OCI-LY7 (cell line): ENCODE measurements at places on chromosomes 4 and X.

- no peak for DNase-seq
Measured at GRCh38 chr4:76955182-76955581, 5.6 kb downstream of the SEPTIN11 start.

DNA sequence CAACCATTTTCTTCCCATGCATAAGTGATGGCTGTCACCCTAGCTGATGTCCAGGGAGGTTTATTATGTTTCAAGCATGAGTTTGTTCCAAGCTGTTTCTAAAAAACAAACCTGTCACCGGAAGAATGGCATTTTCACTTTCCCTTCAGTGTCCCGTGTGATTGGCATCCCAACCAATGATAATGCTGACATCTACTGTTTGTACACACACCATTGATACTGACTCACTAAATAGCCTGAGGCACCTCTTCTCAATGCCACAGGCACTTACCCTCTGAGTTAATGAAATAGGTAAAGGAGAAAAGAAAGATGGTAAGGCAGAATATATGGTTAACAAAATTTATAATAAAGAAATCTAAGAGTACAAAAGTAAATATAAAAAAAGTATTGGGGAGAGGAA, 23.1 kb upstream of the VCX2 start:
- no peak for DNase-seq

GRCh38 chrX:130109429-130110378, 593 bp downstream of the ELF4 start:
- DNase-seq, result peak; percentile 35

- no peak for DNase-seq
Measured at GRCh38 chr4:93960450-93960849, 131.9 kb downstream of the ATOH1 start.

DNA sequence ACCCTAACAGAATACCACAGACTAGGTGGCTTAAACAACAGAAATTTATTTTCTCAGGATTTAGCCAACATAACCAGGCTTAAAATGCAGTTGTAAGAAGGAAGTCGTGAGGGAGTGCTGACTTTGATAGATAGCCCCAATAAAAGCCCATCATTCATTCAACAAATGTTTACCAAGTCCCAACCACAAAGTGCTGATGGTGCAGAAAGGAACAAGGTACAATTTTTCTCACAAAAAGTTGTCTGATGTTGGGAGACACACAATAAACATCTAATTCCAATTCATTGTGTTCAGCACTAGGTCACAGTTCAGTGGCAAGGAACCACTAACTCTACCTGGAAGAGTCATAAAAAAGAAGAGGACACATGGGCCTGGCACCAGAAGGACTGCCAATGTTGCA, 42.2 kb downstream of the AKAP4 start:
- no peak for DNase-seq

DNA sequence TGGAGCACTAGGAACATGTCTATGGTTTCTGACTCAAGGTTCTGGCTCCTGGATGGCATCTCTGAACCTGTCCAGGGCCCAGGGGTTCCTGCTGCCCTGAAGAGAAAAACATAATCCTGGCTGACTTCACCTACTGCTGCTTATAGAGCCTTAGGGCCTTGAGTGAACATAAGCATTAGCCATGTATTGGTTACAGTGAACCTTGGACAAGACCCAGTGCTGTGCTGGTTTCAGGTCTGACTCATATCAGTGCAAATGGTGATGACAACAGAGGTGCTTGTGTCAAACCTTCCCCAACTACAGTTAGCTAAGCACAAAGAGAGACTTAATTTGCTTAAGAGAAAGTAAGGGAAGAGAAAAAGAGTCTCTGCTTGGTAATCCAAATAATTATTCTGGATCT, 1047.2 kb downstream of the GLUD2 start:
- DNase-seq, result no peak

DNA sequence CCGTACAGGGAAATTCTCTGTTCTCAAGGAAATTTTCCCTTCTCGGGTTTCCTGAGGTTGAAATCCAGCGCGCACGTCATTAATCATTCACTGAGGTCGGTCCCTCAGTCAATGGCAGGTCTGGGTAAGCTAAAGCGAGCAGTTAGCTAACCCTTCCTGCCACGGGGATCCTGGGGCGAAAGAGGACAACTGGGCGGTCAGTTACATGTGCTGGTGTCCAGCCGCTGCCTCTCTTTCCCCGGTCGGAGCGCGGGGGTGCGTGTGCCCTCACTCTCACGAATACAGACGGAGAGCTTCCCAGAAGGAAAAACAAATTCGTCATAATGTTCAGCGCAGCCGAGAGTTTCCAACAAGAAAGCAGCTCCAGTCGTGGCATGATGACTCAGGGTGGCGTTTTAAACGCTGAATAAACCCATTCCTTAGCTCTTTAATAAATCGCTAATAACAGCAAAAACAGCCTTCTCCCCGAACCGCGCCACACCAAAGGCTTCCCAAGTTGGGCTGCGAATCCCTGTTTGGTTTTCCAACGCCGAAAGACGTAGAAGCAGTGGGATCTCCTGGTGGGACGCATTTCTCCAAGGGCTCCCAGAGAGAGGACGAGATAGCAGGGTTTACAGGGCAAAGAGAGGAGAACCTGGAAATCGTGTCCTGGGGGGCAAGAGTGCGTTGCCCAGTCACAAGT, 752 bp upstream of the FGF5 start:
- no peak for DNase-seq

DNA sequence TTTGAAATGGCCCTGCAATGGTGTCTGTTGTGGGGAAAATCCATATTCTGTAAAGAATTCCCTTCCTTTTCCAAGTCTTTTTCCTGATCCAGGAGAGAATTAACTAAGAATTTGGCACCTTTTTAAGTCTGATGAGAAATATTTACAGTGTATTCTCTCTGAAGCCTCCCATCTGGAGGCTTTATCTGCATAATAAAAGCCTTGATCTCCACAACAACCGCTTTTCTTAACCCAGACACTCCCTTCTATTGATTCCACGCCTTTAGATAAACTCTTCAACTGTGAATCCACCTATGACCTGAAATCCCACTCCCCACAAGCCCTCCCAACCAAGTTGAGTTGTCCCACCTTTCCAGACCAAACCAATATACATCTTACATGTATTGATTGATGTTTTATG, 43.1 kb upstream of the TMPRSS11E start:
- DNase-seq, result no peak

DNA sequence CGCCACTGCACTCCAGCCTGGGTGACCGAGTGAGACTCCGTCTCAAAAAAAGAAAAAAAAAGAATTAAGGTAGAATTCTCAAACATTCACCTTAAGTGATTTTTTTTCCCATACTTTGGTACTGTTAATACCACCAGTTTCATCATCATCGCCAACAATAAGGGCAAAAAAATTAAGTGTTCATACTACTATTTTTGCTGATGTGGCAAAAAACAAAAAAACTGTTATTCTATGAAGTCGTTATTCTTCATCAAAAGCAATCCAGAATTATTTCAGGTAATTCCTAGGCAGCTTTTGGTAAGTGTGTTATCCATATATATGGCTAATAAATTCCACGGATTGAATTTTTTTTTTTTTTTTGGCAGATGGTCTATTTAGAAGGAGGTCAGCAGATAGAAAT, 85.7 kb downstream of the KCNIP4 start:
- DNase-seq, result no peak

DNA sequence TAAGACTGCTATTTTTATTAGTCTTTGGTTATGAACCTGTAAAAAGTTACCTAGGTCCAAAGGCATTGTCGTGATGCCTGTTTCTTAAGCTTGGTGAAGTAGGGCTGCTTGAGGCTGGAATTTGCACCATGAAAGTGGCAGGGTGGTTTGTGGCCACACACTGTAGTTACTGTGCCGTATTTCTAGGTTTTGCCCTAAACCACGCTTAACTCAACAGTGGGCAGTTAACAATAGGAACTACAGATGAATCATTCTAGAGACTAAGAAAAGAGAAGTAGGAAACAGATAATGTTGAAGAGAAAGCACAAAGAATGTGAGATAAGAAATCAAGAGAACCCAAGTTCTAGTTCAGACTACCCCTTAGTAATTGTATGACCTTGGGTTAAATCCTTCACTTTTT, 11.5 kb downstream of the ETNPPL start:
- no peak for DNase-seq

GRCh38 chr4:2994917-2995316, 31.5 kb downstream of the GRK4 start:
- DNase-seq, result no peak

DNA sequence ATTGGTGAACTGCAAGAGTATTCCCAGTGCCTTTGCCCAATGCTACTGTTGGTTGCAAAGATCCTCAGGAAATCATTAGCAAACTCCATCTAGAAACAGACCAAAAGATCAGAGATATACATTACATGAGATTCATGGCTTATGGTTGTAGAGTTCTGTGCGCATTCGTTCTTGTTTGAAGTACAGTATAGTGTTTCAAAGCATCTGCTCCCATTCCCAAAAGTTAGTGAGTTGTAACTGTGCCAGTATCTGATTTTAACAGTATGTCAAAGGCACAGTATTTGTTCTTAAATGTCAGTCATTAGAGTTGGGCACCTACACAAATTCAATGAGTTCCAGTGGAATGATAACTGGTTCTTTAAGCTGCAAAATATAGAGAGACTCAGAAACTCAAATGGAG, 314.7 kb upstream of the ATOH1 start:
- no peak for DNase-seq

DNA sequence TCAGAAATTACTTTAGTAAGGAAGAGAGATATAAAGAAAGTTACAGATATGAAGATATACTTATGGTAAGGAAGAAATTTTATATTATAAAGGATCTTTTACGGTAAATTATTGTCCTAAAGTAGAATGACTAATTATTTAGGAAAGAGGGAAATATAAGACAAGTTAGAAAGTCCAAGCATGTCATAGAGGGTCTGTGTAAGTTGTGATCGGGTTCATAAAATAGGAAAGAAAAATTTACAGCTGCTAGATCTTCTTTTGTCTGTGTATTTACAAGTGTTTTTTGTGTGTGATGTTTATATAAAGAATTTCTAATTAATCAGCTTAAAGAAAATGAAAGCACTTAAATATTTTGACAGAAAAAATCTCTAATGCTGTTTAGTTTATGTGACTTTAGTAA, 1054.9 kb upstream of the DIAPH2 start:
- peak; percentile 5 for DNase-seq

DNA sequence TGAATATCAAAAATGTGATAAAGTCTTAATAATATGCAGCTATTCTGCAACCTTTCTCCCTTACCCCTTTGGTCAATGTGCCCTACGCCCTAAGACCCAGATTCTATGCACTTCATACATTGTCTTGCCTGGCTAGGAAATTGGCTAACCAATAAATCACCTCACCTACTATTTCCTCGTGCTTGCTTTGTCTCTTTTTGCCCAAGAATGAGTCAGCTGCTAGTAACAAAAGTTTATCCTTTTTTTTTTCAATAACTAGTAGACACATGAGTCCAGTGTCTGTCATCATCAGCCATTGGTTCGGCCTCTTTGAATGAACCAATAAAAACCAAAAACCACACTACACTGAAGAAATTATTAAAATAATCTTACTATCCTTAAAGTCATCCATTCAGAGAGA, 387.1 kb downstream of the PPP3CA start:
- no peak for DNase-seq

DNA sequence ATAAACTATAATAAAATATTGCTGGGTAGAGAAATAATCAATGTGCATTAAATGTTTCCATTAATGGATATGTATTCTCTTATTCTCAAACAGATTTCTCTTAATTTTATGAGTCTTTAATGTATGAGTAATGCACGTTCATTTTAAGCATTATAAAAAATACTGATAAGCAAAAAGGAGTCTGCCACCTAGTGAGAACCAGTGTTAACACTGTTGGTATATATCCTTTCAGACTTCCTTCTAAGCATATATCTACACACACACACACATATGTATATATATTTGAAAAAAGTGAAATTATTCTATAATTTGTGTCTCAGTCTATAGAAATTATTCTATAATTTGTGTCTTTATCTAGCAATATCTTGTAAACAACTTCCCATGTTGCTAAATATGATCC, 49.9 kb upstream of the MTMR1 start:
- DNase-seq, result no peak

- DNase-seq, result no peak
Measured at GRCh38 chrX:14899607-14900006, 26.4 kb downstream of the MOSPD2 start.
